ENCODE measurements at places on chromosomes 3 and 15.

- DNase-seq, result no peak
These were observed 35.6 kb upstream of the MECOM start for GRCh38 chr3:169699070-169699469.

- DNase-seq, result no peak
These were observed 249.7 kb downstream of the ADAMTS17 start for GRCh38 chr15:100092034-100092433.

- no peak for DNase-seq
These were observed 195.6 kb downstream of the TCF12 start for GRCh38 chr15:57114070-57114469.

GRCh38 chr3:38648024-38648658 lies 1.3 kb downstream of the SCN5A start:
- no peak for DNase-seq

- no peak for DNase-seq
These were observed 13.6 kb downstream of the PRKCD start for GRCh38 chr3:53174346-53175250.

DNA sequence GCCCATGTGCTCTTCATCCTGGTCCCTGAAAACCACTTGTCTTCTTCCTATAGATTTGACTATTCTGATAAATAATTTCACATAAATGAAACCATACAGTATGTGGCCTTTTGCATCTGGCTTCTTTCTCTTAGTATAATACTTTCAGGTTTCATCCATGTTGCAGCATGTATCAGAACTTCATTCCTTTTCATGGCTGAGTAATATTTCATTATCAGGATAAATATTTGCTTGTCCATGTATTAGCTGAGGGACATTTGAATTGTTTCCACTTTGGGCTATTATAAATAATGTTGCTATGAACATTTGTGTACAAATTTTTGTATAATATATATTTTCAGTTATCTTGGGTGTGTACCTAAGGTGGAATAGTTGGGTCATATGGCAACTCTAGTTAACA lies 29.8 kb upstream of the AEN start:
- no peak for DNase-seq

DNA sequence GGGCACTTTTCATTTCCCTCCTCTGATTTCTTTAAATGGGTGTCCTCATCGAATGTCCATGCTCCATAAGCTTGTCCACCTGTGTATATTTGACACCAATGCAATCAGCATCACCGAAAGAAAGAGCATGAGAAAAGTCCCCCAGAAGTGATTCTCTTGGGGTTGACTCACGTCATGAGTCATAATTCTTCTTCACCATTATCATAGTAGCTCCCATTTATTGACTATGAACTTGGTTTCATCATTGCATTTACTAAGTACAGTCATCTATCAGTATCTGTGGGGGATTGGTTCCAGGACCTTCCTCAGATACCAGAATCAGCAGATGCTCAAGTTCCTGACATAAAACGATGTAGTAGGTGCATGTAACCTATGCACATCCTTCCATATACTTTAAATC lies 372.5 kb upstream of the CFAP20DC start:
- no peak for DNase-seq

DNA sequence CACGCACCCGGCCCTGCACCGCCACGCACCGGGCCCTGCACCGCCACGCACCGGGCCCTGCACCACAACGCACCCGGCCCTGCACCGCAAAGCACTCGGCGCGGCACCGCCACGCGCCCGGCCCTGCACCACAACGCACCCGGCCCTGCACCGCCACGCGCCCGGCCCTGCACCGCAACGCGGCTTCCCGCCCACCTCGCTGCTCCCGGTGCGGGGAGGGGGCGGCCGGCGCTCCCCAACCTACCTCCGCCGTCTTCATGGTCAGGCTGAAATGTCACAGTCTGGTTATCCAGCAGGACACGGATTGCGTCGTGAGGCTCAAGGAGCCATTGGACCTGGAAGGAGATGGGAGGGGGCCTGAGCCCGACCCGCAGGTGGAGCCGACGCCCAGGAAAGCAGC lies 41.8 kb downstream of the MUC20 start:
- DNase-seq, result no peak

DNA sequence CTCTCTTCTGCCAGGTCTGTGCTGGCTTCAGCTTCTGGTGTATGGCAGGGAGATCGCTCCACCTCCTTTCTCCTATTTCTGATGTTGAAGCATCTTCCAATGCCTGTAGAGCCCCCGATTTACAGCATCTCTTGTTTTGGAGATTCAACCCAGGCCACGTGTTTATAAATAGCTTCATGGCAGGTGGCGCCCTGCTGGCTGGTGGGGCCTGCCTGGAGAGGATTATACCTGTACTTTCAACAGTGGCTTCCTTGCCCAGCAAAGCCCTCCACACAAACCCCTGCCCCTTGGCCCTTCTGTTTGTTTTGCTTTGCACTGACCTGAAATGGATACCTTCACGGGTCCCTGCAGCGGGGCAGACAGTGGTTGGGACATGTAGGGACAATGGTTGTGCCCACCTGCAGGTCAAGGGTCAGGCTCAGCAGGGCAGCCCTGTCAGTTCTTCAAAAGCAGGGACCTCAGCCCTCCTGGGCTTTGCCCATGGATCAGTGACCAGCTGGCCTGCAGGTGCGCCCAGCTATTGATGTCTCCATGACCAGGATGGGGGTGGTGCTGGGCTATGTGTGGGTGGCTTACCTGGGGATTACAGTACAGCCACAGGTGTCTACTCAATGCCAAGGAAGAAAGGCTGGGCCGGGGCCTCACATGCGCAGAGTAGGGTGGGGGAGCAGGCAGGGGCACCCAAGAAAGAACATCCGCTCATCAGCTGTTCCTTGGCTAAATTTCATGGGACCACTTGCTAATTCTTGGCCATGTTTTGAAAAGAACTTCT lies 112.7 kb upstream of the PRR23C start:
- DNase-seq, result no peak

GRCh38 chr3:63911509-63911872 lies 692 bp downstream of the SCAANT1 start:
- DNase-seq, result no peak

DNA sequence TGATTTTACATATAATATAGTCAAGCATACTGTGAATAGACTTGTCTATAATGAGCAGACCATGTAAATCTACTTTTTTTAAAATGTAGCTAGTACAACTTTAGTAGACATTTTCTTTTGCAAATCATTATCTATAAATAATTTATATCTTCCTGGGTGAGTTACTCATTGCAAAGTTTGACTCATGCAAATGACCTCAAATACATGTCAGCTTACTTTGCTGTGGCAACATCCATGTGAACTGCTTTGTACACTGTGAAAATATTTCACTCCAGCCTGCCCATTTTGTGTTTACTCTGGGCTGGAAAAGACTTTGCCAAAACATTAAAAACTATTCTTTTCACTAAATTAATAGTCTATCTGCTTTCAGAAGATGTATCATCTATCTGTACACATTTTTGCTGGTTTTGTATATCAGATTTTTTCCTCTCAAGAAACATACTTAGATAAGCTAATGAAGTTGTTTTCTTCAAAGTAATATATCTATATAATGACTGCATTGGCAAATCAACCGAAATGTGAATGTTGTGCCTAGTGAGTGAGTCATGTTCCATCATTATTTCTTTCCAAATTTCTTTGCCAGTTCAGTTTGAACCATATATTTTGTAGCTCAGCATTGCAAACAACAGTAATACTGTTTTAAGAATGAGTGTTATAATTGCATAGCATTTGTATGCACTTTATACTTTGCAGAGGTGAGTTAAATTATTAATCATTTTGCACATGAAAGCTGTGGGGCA lies 26.5 kb downstream of the IGSF10 start:
- DNase-seq, result no peak

DNA sequence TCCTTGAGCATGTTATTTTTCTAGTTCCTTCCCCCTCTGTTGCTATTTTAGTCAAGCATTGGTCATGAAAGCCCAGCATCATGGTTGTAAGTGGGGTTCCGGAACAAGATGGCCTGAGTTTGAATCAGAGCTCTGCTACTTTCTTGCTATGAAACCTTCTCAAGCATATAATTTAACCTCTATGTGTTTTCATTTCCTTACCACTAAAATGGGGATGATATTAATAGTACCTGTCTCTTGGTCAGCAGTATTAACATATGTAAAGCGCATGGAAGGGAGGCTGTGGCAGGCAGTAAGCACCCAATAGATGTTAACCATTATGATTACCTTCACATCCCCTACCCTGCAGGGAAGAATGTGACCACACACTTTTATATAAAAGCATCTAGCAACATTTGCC lies 14.3 kb upstream of the SPRED1 start:
- no peak for DNase-seq
